ENCODE measurements at places on chromosomes 16 and 17.

- no peaks in the 10 kb centered on the region for H3K27me3 ChIP-seq
- H3K27ac ChIP-seq: no peak overlapping the region
- no peak for DNase-seq
- H3K36me3 ChIP-seq: no peaks in the 10 kb centered on the region
- no peak overlapping the region for H3K4me3 ChIP-seq
Observed at GRCh38 chr17:4519361-4519788, 20.7 kb downstream of the SPNS2 start.

GRCh38 chr17:74595037-74595750, 3.1 kb upstream of the CD300LD start:
- H3K27me3 ChIP-seq: peaks cover 17% of the 10 kb centered on the region
- H3K27ac ChIP-seq: no peak overlapping the region
- no peak for DNase-seq
- H3K4me1 ChIP-seq: peaks cover 3% of the 10 kb centered on the region
- no peaks in the 10 kb centered on the region for H3K36me3 ChIP-seq

DNA sequence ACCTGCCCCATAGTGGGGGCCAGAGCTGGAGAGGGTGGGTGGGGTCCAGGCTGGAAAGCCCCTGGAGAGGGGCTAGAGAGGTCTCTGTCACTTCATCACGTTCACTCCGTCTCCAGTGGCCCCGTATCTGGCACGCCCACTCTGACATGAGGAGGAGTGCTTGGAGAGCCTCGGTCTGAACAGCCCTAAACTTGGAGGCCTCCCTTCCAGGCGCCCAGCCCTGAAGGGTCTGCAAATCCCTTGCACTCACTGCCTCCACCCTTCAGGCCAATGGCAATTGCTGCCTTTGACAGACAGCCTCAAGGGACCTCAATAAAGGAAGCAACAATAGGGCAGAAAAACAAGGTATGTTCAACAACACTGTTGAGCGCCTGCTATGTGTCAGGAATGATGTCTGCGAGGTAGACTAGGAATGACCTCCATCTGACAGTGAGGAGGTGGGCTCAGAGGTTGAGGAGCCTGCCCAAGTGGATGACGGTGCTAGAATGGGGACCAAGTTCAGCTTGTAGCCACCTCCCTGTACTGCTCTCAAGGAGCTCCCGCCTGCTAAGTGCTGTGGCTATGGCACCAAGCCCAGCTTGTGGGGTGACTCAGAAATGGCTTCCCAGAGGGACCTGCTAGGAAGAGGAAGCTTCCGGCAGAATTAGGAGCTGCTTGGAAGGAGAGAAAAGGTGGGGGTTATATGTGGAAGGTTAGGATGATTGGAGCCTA, 2.9 kb upstream of the EPX start:
- peak; percentile 45 for DNase-seq
- H3K27me3 ChIP-seq: peaks cover 75% of the 10 kb centered on the region
- H3K4me1 ChIP-seq: no peaks in the 10 kb centered on the region
- no peaks in the 10 kb centered on the region for H3K36me3 ChIP-seq
- H3K27ac ChIP-seq: no peak overlapping the region

GRCh38 chr16:19439483-19439882, 21.8 kb downstream of the TMC5 start:
- H3K27ac ChIP-seq: no peak overlapping the region
- DNase-seq: no peak
- H3K4me1 ChIP-seq: no peaks in the 10 kb centered on the region
- H3K4me3 ChIP-seq: no peak overlapping the region
- H3K36me3 ChIP-seq: no peaks in the 10 kb centered on the region

All from mesenchymal stem cell (in vitro differentiated cells and primary cell).